ENCODE measurements at places on chromosomes 2 and 18.
A peak's percentile ranks its signal among the peaks of the same experiment; 100 is the strongest.

GRCh38 chr2:99836690-99837605, 305.4 kb downstream of the AFF3 start:
- no peak for DNase-seq

DNA sequence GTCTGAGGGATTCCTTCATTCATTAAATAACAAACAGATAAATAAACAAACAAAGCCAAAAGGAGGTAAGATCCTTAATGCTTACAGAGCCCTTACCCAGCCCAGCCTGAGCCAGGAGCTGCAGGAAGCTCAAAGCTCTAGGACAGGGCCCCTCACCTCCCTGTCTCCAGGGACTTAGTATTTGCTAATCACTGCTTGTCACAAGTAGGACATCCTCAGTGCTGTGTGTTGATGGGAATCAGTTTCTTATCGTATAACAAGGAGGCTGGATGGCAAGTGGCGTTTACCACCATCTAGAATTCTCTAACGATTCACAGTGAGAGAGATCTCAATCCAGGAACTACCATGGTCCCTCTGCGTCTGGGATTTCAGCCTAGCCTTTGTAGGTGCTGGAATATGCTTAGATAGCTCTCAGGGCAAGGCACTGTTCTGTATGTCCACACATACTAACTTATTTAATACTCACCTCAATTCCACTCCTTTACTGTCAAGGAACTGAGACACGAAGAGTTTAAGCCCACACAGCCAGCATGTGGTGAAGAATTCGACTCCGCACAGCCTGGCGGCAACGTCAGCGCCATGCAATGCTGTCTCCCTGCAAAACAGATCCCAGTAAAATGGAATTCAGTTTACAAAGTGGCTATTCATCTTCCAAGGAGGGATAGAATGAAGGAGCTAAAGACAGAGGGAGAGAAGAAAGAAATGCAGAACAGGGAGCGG, 164.8 kb downstream of the MYCN start:
- no peak for DNase-seq

DNA sequence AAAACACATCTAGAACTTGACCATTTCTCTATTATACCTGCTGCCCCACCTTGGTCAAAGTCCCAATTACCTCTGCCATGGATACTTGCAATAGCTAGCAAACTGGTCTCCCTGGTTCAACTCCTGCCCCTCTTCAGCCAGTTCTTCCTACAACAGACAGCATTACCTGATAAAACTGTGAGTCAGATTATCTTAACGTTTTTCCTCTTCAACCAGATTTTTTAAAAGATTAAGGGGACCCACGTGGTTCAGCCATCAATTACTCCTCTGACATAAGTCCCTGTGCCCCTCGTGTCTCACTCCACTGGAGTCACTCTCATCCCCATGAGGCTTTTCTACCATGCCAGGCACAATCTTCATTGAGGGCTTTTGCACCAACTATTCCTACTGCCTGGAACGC, 5.3 kb upstream of the ARHGAP15 start:
- DNase-seq = no peak

GRCh38 chr18:56448751-56449150, 189.6 kb downstream of the TXNL1 start:
- no peak for DNase-seq

DNA sequence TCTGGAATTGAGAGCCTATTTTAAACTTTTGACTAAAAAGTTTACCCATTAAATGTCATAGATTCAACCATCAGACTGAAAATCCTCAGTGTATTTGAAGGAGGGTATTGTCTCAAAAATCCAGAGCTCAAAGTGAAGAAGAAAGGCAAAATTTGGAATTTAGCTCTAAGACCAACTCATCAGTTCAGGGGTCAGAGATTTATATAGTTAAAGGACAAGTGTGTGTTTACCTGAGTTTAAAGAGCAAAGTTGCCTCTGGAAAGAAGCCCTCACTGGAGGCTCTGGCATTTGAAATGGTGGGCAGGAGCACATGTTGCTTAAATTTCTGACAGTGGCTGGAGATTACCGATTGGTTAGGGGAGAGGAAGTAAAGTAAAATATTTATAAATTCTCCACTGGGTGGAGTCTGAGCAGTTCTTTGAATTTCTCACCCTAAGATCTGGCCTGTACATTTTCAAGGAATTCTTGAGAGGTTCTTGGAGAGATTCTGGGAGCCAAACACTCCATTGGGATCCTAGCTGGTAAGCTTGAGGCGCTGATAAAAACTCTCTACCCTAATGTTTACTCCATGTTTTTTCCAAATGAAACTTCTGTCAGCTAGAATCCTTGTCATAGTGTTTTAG, at the start of gene KYNU:
Gene KYNU (plus strand): TSS at position 449 of the 623 bp plus-strand sequence. CDS start 7,704 bp downstream, outside the sequence.
- DNase-seq = no peak

DNA sequence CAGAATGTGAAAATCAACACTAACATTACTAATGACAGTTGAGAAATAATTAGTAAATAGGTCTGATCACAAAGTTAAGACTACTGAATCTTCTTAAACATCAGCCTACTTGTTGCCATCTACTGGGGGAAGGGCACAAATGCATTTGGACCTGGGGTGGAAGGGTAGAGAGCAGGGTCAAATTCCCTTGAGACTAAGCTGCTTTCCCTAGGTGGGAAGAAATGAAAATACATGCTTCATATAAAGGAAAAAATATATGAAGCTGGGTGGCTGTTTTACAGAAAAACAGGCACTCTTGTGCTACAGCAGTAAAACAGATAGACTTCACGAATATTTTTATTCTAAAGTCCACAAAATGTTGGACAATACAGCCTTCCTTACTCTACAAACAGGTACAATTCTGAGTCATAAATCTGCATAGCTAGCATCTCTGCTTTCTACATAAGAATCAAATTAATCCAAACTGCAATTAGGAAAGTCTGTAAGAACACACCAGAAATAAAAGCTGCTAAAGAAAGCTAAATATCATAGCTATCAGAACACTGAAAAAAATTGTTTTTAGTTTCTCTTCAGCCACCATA, 10.9 kb downstream of the TRIP12 start:
- peak; percentile 35 for DNase-seq

GRCh38 chr18:45221363-45221762, 393.9 kb upstream of the SLC14A2 start:
- DNase-seq = no peak

- no peak for DNase-seq
Measured at GRCh38 chr18:6561862-6562291, 147.2 kb upstream of the L3MBTL4 start.

- no peak for DNase-seq
Measured at GRCh38 chr2:49241991-49242390, 87.7 kb upstream of the FSHR start.

DNA sequence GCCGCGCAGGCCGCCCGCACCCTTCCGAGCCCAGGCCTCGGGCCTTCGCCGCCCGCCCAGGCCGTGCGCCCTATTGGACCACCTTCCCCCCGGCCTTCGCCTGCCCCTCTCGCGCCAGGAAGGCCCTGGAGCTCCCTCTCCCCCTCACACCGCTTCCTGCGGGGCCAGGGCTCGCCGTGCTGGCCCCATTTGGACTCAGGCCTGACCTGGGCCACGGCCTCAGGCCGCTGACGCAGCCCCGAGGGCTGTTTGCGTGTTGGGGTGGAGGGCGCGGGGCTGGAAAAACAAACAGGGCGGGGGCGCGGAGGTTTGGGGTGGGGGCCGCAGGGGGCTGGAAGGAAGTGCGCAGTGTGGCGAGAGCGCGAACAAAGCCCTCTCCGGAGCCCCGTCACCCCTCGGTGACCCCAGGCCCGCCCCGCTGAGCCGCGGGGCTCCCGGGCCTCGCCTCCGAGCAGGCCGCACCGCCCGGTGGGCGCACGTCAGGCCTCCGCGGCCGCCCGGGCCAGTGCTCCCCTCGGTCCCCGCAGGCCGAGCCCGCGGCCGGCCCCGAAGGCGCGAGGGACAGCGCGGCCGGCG, 12.3 kb upstream of the SIX3 start:
- no peak for DNase-seq

DNA sequence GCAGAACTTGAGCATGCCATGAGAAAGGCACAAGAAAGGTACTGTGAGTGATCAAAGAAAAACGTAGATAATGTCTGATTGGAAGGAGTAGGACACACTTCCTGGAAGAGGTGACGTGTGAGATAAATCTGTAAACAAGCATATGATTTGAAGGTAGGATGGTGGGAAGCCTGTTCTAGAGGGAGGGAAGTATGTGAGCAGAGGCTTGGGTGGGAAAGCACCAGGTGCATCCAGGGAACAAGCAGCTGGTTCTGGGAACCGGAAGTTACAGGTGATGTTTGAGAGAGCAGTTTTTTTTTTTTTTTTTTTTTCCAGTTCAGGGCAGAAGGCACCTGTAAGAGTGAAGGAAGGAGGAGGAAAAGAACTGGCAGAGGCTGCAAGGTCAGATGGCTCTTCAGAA, 116.6 kb upstream of the EFEMP1 start:
- no peak for DNase-seq

DNA sequence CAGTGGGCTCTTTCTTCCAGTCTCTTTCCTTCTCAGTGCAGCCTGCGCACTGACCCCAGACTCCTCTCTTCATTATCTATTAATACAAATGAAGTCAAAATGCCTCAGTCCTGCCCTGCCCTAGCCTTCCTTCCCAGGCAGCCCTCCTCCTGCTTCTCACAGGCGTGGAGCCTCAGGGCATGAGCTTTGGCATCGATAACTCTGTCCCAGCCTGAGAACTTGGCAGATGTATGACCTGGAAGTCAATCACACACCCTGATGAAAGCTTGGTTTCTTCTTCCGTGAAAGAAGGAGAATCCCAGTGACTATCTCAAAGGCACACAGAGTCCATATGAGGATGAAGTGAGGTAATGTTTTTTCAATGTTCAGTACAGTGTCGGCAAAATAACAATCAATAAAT, 600.7 kb upstream of the ID2 start:
- no peak for DNase-seq

- no peak for DNase-seq
Measured at GRCh38 chr2:219820767-219821166, 193.3 kb downstream of the SLC4A3 start.

DNA sequence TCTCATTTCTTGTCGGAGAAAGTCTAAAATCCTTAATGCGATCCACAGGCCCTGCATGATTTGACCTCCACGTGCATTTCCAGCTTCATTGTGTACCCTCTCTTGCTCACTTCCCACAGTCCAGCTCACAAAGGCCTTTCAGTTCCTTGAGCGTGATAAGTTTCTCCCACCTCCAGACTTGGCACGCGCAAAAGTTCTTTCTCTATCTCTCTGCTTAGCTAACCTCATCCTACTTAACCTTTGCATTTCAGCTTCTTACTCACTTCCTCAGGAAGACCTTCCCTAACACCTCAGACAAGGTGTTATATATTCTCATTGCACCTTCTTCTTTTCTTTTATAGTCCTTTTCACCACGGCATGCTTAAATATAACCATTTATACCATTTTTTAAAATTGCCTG, 124.8 kb upstream of the XPO1 start:
- no peak for DNase-seq

- no peak for DNase-seq
Measured at GRCh38 chr2:239905884-239906654, 119.1 kb downstream of the NDUFA10 start.

GRCh38 chr18:63979409-63979920, 9.6 kb downstream of the SERPINB8 start:
- peak; percentile 72 for DNase-seq

DNA sequence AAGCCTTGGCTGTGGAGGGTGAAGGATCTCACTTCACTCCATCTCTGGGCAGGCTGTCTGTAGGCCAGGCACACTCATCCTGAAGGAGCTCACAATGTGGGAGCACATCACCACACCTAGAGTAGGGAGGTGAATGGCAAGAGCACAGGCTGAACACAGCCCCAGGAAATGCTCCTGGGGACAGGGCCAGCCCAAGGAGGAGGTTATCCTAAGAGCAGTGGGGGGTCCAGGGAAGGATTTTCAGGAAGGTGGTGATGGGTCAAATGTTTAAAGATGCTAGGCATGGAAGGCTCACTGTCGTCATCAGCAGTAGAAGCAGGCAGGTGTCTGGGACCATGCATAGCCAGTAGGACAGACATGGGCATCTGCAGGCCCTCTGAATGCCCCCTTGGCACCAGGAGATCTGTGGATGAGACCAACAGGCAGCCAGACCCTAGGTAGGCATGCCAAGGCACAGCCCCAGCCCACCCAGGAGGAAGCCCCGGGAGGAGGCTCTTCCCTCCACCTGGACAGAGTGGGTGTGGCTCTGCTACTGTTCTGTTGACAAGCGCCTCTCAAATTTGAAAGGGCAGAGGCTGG, 91.7 kb upstream of the RAB6C start:
- DNase-seq = no peak

Data from MM.1S (cell line).